Activated CD8-positive, alpha-beta memory T cell treated with anti-CD3 and anti-CD28 coated beads, Interleukin-2, amount 50 U/mL, for 4 hours (primary cell): ENCODE measurements at places on chromosomes 11 and 22.

- no peak for DNase-seq
Observed at GRCh38 chr11:57323167-57323854, 1.4 kb downstream of the TNKS1BP1 start.

GRCh38 chr11:61588728-61589191 lies 7.9 kb upstream of the SYT7 start:
- DNase-seq = peak; percentile 35

GRCh38 chr11:35162745-35163144 lies 23.8 kb downstream of the CD44 start:
- no peak for DNase-seq

DNA sequence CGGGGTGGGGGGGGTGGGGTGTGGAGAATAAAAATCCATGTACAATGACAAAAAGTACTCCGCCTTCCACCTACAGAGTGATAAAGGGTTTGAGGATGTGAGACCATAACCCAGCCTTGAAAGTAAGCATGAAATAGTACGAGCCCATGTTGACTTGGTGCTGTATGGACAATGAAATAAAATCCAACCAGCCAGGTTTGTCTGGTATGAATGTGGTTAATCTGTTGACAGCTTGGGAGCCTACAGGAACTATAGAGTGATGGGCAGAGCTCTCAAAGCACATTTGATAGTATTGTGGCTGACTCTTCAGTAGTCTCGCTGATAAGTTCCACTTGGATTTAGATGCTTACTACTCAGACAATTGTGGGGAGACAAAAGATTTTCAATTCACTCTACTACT lies 48.8 kb upstream of the CD44 start:
- no peak for DNase-seq

DNA sequence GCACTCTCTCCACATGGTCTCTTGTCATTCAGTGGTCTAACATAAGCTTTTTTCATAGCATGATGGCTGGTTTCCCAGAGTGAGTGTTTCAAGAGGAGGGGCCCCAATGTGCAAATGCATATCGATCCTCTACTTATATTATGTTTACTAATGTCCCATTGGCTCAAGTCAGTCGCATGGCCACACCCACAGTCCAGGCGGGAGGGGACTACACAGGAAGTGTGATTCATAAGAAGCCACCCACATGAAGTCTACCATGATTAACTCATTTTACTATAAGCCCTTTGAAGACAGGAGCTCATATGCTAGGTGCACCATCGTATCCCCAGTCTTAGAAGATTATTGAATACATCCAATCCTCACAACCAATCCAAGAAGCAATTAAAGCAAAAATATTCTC lies 89.5 kb upstream of the ISX start:
- no peak for DNase-seq

GRCh38 chr11:131675121-131675888 lies 304.9 kb downstream of the NTM start:
- DNase-seq = no peak

- no peak for DNase-seq
Observed at GRCh38 chr11:29051935-29052334, 943.7 kb downstream of the METTL15 start.

DNA sequence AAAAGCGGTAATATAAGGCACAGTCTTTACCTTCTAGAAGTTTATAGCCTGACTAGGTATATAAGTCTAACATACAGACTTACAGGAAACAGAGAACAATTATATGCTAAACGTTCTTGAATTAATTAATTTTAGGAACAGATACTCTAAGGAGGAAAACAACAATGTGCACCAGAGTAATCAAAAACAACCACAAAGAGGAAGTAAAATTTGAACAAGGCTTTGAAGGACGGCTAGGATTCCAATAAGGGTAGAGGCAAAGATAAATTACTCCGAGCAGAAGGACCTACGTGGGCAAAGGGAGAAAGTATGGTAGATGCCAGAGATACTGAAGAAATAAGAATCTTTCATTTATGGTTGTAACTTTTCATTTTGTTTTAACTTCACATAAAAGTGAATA lies 54.4 kb downstream of the ENTHD1 start:
- no peak for DNase-seq

DNA sequence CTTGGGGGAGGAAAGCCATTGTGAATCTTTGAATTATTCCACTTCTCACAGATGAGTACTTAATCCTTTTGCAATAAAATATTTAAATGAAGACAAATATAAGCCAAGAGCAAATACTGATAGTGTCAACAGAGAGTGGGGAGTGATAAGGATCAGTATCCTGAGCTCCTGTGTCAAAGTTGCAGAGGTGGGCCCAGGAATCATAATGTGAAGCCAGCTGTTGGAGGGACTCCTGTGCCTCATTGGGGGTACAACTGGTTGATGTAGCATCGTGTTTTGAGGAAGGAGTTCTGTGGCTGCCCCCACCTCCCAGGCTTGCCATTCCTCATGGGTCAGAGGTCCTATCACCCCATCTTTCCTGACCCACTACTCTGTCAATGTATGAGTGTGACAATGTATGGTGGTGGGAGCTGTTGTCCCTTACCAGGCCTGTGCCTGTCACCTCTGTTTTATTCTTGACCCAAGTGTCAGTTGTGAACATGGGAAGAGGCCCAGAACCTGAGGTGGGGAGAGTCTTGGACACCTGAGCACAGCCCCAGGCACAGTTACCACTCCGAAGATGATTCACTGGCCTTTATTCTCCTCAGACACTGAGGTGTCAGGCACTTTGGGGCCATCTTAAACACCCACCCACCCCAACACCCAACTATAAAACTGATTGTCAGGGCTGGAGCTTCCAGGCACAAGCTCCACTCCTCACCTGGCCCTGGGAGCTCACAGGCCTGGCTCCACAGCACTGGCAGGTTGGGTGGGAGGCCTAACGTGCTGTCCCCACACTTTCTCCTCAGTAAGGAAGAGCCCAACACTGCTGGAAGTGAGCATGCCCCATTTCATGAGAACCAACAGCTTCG lies 38.4 kb downstream of the KCNQ1OT1 start:
- DNase-seq = no peak

DNA sequence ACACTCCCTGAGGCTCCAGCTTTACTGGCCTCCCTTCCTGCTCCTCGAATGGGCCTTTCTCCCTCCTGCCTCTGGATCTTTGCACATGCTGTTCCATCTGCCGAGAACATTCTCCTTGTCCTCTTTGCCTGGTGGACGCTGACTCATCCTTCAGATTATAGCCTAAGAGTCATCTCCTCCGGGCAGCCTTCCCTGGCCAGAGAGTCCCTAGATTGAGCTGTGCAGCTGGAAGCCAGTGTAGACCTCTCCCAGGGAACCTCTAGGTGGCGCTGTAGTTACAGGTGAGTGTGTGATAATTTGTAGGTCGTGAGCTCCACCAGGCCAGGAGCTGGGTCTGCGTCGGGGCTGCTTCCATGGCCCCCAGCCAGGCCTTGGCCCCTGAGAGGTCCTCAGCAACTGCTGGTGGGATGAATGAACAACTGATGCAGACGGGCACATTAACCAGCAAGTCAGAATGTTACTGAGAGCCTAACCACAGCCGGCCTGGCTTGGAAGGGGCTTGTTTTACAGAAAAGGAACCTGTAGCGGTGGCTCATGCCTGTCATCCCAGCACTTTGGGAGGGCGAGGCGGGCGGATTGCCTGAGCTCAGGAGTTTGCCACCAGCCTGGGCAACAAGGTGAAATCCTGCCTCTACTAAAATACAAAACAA lies 8.7 kb downstream of the PNPLA5 start:
- peak; percentile 32 for DNase-seq

DNA sequence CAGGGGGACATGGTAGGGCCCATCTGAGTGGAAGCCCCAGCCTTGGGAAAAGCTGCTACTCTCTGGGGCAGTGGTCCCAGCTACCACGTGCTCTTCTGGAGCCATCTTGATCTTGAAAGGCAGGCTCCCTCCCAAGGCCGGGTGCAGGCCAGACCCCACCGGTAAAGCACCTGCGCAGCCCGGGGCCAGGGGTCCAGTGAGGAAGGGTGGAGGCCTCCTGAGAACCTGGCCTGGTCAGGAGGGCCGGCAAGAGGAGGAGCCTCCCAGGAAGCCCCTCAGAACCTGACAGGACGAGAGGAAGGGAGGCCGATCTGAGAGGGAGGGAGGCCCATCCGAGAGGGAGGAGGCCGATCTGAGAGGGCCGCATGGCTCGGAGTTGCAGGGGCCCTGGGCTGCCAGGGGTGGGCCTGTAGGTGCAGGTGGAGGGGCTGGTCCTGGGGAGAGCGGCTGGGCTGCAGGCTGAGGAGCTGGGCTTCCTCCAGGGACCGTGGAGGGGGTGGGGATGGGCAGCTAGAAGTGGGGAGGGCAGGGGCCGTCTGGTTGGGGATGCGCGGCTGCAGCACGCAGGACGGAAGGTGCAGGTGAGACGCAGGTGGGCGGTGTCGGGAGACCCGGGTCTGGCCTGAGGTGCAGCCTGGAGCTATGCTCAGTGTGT lies 529 bp downstream of the GRAMD4 start:
- no peak for DNase-seq

DNA sequence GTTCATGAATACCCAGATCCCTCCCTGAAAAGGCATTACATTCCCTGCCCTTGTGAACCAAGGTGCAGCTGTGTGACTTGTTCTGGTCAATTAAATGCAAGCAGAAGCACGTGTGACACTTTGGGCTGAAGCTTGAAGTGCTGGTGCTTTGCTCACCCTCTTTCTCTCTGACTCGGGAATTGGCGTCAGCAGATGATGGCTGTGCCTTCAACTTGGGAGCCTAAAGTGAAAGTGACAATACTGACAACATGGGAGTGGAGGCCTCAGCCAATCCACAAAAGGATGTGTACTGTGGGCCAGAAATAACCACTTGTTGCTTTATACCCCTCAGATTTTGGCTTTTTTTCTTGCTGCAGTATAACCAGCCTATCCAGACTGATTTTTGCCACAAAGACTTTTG lies 148.3 kb upstream of the THY1 start:
- no peak for DNase-seq

DNA sequence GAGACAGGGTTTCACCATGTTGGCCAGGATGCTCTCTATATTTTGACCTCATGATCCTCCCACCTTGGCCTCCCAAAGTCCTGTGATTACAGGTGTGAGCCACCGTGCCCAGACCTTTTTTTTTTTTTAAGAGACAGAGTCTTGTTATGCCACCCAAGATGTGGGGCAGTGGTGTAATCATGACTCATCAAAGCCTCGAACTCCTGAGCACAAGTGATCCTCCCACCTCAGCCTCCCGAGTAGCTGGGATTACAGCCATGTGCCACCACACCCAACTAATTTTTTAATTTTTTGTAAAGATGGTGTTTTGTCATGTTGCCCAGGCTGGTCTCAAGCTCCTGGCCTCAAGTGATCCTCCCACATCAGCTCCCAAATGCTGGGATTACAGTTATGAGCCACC lies 37.9 kb downstream of the IZUMO1R start:
- DNase-seq = no peak

GRCh38 chr11:7642747-7643146 lies 30.6 kb downstream of the CYB5R2 start:
- no peak for DNase-seq

GRCh38 chr11:4115128-4115527 lies 20.5 kb downstream of the RRM1 start:
- no peak for DNase-seq

GRCh38 chr11:44789496-44789895 lies 62.7 kb downstream of the TSPAN18 start:
- no peak for DNase-seq

DNA sequence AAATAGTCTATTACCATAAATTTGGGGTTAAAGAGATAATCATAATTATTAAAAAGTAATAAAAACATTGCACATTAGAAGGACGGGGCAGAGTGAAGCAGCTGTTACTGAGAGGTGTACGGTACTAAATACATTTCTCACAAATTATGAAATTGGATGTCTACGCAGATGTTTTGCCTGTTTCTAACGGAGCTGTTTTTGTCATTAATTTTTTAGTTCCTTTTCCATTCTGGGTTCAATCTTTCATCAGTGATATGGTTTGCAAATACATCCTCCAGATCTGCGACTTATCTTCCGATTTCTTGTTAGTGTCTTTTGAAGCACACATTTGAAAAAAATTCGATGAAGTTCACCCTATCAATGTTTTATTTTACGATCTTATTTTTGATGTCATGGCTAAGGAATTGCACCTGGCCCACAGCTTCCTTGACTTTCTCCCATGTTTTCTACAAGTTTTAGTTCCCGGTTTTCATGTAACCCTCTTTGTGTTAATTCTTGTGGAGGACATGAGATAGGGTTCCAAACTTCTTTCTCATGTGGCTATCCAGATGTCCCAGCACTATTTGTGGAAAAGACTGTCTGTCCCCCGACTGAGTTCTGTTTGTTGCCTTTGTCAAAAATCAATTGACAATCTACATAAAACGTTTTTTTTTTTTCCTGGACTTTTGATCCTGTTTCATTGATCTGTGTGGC lies 21.3 kb upstream of the KRTAP5-6 start:
- no peak for DNase-seq

GRCh38 chr11:2237457-2238238 lies 32.7 kb downstream of the ASCL2 start:
- no peak for DNase-seq
